ENCODE measurements at places on chromosomes 7 and 10.

GRCh38 chr10:96890172-96890513 is 58.0 kb downstream of the LCOR start:
- no peak for DNase-seq

- DNase-seq, result no peak
These were observed 437.1 kb downstream of the HTR7 start for GRCh38 chr10:90420637-90421318.

DNA sequence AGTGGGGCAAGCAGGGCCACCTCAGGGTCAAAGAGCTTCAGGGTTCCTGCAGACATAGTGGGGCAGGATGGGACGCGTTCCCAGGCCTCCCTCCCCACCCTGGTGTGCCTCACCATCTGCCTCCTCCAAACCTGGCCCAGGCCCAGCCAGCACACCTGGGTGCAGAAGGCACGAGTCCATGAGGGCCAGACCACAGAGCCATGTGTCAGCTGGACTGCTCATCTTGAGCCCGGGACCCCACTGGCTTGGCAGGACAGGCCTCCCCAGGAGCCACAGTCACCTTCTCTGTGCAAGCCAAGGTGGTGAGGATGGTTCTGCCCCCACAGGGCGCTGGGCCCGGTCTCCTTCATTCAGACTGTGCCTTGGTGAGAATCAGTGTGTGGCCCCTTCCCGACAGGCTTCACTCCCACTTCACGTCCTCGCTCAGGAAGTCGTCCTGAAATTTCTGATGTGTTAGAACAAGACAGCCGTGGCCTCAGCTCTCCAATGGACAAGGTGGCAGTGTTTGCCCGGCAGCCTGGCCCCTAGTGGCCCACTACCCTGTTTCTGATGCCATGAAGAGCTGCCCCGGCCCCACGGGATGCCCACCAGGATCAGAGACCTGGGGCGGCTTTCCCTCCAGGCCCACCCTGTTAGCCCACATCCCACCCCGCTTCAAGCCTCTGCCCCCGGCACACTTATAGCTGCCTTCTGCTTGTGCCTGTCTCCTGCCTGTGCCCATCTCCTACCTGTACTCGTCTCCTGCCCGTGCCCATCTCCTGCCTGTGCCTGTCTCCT is 59.6 kb upstream of the EBF3 start:
- no peak for DNase-seq

GRCh38 chr7:88363249-88363648 is 56.6 kb upstream of the STEAP4 start:
- DNase-seq, result no peak

- DNase-seq, result no peak
These were observed 102.0 kb downstream of the GNAI1 start for GRCh38 chr7:80236681-80237080.

GRCh38 chr7:577741-578370 is 58.2 kb upstream of the PDGFA start:
- no peak for DNase-seq

DNA sequence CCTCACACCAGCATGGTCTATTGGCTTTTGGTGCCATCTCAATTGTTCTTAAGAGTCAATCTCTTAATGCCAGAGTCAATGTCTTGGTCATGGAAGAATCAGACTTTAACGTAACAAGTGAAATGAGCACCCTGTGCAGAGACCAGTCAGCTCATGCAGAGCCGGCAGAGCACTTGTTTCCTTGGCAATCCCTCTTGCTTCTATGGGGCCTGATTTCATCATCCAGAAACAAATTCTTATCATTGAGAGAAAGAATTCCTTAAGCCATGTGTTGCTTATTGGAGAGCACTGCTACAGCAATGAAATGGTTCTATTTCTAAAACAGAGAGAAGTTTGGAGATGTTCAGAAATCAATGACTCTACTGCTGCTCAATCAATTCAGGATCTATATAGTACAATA is 212.8 kb downstream of the IPMK start:
- DNase-seq, result no peak

DNA sequence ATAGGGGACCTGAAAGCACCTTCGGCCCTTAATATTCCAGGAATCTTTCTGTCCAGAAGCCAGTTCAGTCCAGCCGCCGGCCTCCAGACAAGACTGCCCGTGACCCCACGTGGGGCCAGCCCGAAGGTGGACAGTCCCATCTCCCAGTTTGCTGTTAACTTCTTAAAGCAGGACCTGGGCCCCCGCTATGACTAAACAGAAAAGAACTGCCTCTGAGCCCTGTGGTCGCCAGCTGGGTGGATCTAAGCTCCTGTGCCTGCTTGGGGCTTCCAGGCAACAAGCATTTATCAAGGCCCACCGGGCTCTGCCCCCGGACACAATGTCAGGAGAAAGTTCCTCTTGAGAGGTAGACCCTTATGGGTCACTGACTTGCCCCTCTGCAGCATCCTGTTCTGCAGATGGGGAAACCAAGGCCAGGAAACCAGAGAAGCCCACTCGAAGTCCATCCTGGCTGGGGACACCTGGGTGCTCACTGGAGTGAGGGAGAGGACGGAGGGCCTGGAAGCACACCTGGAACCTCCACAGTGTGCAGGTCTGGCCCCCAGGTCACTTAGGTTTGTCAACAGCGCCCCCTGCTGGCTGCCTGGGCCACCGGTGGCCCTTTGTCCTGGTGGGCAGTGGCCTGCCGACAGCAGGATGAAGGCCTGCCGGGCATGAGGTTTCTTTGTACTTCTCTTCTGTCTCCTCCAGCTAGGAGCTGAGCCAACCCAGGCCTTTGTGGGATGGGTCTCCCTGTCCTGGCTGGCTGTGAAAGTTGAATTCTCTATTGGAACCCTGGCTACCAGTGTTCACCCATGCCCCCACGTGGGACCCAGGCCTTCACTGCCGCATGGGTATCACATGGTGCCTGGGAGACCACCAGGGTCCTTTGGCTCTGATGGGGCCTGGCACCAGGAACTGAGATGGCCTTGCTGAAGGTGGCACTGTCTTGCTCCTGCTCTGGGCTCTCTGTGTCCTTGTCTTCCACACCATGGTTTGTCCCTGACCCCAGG is 128.0 kb downstream of the ZMIZ1 start:
- DNase-seq, result peak; percentile 87

- DNase-seq, result no peak
These were observed 73.3 kb upstream of the TMEM140 start for GRCh38 chr7:135074531-135074930.

- DNase-seq, result no peak
These were observed 70.4 kb downstream of the GPR158 start for GRCh38 chr10:25245165-25245564.

DNA sequence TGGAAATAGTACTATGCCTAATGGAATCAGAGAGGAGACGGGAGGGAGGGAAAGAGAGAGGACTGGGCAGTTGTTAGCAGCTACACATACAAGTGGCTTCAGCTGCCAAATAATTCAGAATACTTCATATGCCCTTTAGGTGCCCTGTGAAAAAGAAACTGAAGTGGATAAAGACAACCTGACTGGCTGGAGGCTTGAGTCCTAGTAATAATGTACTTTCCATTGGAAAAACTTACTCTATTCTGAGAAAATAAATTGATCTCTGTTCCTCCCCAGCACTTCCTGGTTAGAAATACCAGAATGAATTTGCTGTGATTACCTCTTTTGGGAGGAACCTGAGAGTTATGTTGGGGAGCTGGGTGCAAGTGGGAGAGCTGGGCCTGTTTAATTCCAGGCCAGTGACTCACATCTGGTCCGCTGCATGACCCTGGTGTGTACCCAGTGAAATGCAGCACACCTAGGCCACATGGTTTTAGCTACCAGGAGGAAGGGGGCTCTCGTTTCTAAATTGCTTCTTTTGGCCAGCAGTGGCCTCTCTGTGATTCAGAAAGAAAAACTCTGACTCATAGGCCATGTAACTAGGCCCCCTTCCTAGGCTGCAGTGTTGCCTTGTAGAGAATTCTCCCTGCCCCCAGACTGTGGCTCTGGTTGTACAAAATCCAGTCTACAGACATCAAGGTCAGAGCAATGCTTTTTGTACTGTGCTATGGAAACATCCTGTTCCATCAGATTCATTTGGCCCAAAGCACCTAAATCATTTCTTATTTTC is 6.5 kb downstream of the AGFG2 start:
- no peak for DNase-seq

GRCh38 chr7:9250876-9251275 is 817.5 kb downstream of the NXPH1 start:
- DNase-seq, result no peak

GRCh38 chr7:150322114-150322832 is 882 bp upstream of the LRRC61 start:
- DNase-seq, result peak; percentile 58

GRCh38 chr10:4784667-4785333 is 41.2 kb upstream of the AKR1E2 start:
- no peak for DNase-seq

DNA sequence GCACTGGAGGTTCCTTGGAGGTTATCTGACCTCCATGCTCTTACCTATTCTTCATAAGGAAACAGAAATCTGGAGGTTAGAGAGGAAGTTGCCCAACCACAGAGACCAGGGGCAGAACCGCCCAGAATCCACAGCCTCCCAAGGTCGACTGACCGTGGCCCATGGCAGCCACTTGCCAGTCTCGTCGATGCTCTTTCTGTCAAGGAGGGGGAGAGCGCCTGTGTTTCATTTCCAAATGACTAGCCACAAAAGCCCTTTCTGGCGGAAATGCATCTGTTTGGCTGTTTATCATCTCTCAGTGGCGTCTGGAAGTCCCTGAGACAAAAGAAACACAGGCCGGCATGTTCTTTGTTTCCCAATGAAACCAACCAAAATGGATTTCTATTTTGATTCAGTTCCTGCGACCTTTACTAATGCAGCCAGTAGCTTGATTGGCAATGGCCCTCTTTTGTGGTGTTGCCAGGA is 2.9 kb downstream of the RAMP3 start:
- DNase-seq, result no peak

DNA sequence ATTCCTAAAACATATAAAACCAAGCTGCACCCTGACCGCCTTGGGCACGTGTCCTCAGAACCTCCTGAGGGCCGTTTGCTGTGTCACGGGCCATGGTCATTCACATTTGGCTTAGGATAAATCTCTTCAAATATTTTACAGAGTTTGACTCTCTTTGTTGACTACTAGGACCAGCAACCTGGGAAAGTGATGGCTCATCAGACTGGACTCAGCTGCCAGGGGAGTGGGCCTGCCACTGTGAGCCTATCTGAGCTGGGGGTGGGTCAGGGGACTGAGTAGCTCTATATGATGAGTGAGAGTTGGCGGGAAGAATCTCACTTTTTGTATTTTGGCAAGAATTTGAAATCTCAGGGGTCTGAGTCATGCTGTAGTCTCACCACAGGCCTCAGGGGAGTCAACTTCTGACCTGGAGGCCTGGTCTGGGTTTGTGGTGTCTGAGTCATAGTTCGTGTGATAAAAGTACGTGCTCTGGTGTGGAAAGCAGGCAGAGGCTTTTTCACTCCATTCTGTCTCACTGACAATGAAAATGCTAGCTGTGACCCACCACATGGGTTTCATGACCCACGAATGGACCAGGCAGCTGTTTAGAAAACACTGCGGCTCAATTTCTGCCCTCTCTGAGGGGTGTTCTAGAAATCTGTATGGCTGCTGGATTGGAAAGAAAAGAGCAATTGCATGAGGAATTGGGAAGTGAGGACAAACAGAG is 4.2 kb upstream of the UPP1 start:
- peak; percentile 43 for DNase-seq

All from activated CD8-positive, alpha-beta memory T cell treated with anti-CD3 and anti-CD28 coated beads for 48 hours (primary cell).